ENCODE measurements at places on chromosomes 5 and 9. TPM values are rescaled to one million over a fixed set of nuclear protein-coding genes. Genes with fewer than 3 reads are reported as not detected.

- no peak for DNase-seq
Observed at GRCh38 chr5:113195251-113195650, 218.7 kb downstream of the DCP2 start.

PCSK1 gene
- not detected for total RNA-seq

GRCh38 chr5:80592761-80593160 is 22.7 kb upstream of the ANKRD34B start:
- no peak for DNase-seq

DNA sequence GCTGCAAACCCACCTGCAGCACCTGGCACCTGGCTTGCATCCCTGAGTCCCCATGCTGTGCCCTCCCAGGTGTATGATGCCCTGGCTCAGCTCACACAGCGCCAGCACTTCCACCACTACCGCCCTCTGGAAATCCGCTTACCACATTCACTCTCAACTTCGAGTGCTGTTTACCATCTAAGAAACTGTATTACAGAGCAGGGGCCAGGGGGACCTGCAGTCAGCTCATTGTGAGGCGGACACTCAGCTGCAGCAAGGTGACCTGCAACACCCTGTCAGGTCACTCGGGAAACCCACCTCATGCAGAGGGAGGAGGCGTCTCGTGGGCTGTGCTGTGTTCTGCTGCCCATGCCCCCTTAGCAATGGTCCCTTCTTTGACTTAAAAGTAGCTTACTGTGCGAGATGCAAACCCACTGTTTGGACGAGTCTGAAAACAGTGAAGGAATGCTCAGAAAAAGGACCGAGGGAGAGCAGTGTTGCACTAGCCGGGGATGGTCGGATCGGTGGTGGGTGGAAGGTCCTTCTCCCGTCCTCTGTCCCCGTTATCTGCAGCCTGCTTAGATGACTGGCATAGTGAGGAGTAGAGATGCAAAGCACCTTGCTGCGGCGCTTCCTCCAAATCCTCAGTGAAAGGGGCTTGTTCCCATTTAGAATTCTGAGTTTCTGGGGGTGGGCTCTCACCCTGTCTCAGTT is 55.2 kb upstream of the CTSL start:
- DNase-seq = no peak

- DNase-seq = no peak
Observed at GRCh38 chr5:68838157-68838718, 255.6 kb upstream of the SLC30A5 start.

PCDHB4 gene
- total RNA-seq = not detected

DNA sequence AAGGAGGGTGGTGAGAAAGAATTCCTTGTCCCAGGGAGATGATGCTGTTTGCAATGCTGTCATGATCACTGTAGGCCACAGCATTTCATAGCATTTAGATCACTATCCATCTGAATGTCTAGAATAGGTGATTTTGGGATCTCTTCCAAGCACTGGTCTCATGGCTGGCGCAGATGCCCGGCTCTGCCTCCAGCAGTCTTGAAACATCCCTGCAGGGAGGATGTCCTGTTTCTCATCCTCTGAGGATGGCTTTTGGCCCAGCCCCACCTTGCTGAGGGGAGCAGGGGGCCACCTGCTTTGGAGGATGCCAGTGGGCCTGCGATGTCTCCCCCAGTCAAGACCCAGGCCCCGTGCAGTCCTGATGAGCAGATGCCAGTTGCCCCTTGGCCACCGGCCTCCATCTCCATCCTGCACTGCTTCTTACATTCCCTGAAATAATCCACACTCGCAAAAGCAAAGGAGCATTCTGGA is 63.5 kb upstream of the GARNL3 start:
- DNase-seq = no peak

DNA sequence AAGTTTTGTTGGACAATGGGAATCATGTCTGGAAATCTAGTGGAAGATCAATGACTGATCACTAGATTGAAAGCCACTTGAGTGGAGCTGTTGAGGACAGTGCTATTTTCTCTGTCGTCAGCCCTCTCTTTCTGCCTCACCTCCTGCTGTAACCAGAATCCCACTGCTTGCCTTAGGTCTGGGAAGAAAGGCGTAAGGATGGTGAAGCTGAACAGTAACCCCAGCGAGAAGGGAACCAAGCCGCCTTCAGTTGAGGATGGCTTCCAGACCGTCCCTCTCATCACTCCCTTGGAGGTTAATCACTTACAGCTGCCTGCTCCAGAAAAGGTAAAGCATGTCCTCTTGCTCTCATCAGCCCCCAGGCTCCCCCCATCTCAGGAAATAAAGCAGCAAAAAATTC is 1.1 kb downstream of the NSG2 start:
- no peak for DNase-seq

DNA sequence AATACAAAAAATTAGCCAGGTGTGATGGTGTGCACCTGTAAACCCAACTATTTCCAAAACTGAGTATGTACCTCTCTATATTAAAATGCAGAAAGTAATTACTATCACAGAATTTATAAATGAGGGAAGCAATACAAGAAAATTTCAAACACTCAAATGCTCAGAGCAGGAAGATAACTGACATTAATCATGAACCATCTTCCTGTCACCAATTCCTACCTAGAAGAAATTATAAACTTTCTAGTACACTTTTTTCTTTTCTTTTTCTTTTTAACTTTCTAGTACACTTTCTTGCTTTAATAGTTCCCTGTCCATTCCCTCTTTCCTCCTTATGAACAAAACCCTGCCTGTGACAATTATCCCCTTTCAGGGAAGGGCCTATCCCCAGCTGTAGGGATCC is 106.8 kb downstream of the MED27 start:
- no peak for DNase-seq

GRCh38 chr5:72035831-72036230 is 71.4 kb upstream of the MAP1B start:
- DNase-seq = no peak

- DNase-seq = no peak
Observed at GRCh38 chr9:88998503-88998902, 7.2 kb downstream of the S1PR3 start.

DNA sequence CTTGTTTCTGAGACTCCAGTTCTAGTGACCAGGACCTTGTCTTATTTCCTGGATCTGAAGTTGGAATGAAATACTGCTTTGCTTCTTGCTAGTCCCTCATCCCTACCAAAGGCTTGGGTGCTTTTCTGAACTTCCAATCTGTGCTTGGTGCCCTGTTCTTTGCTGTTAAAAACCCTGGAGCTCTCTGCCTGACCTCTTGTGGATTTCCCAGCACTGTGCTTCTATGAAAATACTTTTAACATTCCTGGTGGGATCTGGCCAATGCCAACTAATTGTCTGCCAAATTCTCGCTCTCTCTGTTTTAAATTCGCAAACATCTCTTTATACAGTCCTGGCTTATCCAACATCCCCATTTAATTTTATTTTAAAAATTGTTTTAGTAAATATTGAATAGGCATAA is 26.7 kb upstream of the CSNK1G3 start:
- no peak for DNase-seq

DNA sequence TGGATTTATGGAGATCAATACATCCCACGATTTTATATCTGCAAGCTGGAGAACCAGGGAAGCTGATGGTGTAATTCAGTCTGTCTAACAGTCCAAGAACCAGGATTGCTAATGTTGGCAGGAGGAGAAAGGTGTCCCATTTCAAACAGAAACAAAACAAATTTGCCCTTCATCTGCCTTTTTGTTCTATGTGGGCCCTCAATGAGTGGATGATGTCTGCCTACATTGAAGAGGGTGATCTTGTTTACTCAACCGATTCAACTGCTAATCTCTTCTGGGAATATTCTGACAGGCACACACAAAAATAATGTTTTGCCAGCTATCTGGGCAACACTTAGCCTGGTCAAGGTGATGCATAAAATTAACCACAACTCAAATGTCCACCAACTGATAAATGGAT is 65.1 kb upstream of the IL33 start:
- no peak for DNase-seq

DNA sequence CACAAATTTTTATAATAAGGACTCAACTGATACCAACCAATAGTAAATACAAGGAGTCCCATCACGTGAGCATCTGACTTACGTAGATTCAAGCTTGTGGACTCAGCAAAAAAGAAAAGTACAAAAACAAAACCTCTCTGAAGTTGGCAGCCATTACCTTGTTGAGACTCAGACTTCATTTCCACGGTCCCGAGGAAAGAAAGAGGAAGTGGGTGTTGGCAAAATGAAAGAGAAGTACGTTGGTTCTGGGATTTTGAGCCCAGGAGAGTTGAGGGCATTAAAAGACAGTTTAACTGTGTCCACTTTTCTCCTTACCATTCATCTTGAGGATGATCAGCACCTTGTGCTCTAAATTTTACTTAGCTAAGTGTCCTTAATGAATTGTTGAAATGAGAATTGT is 26.7 kb downstream of the NCBP1 start:
- DNase-seq = no peak

GRCh38 chr5:125295405-125295872 is 549.0 kb upstream of the ZNF608 start:
- no peak for DNase-seq

FSTL4 gene
- total RNA-seq = not detected

DNA sequence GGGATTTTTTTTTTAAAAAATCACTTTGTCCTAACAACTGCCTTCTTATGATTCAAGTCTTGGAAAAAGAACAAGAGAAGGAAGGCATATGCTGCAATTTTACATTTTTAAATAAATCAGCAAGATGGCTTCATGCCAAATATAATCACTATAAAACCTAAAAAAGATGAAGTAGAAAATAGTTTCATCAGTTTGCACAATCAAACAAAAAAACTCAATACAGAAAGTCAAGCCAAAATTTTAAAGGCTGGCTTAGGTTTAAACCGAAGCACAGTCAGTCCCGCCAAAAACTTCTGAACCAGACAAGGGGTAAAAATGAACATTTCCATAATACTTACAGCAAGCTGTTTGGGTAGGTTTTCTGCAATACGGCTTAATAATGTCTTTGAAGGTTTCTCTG is 57.3 kb downstream of the ZFR start:
- no peak for DNase-seq

PCDHB3 gene
- total RNA-seq = not detected

DNA sequence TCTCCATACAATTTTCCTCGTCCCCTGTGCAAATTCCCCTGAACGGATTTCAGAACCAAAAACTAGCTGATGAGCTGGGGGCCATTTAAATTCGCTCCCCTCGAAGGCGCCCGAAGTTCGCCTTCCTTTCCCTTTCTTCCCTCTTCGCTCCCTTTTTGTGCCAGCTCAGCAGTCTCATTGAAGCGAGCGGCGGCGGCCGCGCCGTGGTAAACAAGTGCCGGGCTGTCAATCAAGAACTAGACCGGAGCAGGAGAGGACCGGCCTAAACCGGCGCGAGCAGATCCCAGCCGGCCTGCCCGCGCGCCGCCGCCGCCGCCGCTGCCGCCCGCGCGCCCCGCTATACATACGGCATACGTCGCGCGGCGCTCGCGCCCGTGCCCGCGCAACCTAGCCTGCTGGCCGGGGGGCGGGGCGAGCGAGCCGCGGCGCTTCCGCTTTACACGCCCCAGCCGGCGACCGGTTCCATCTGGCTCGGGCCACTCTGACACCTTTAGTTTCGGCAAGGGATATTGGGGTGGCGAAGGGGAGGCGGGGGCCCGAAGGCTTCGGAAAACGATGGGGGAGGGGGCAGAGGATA is 3.1 kb downstream of the ARRDC3 start:
- peak; percentile 97 for DNase-seq

- peak; percentile 53 for DNase-seq
Observed at GRCh38 chr5:135032999-135033861, 798 bp downstream of the PITX1 start.

DNA sequence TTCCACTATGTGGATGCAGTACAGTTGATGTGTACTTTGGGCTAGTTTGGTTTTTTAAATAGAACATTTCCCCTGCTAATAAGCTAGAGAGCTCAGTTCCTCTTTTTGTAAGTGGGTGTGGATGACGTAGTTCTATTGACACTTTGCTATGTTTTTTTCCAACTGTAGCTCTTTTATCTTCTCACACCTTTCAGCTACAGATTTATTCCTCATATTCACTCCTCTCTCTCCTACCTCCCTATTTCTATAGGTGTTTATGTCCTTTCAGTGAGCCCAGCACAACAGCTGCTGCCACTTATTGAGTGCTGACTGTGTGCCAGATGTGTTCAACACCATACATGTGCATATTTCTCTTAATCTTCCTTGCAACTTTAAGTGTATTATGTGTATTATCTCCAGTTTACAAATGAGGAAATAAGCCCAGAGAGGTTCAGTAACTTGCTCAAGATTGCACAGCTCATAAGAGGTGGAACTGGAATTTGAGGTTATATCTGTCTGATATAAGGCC is 215.7 kb downstream of the SEMA6A start:
- DNase-seq = no peak

TAF11L5 gene
- total RNA-seq = not detected

PCDHGA5 gene
- 0.07 TPM for total RNA-seq

DNA sequence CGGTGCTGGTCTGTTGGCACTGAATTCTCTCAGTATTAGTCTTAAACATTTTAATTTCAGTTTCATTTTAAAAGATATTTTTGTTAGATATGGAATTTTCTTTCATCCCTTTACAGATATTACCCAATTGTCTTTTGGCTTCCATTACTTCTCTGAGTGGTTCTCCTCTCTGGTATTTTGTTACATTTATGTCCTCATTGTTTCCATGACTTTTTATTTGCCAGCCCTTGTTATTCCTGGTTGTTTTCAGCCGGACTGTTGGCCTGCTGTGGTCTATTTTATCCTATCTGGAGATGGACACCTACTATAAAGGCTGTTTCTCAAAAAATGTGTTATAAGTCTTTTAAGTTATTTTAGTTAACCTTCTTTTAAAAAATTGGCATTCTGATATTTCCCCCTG is 117.2 kb downstream of the ARHGEF28 start:
- no peak for DNase-seq

GRCh38 chr9:111037708-111038330 is 451 bp downstream of the LPAR1 start:
- peak; percentile 16 for DNase-seq

TERT gene
- total RNA-seq = 11.9 TPM

GRCh38 chr5:145557345-145557744 is 277.8 kb downstream of the PRELID2 start:
- no peak for DNase-seq

Measured in activated CD4-positive, alpha-beta T cell treated with anti-CD3 and anti-CD28 coated beads for 36 hours (primary cell).